ENCODE measurements at places on chromosomes 3 and 15. TPM values are rescaled to one million over a fixed set of nuclear protein-coding genes. Genes with fewer than 3 reads are reported as not detected.

The GOLGA8A gene
- total RNA-seq: 8.3 TPM

The SH3GL3 gene
- under 0.01 TPM for total RNA-seq

The C3orf33 gene
- 1.3 TPM for total RNA-seq

The HSPBAP1 gene
- total RNA-seq: 6.1 TPM

The FRMD4B gene
- 107 TPM for total RNA-seq

The UBAP1L gene
- 0.90 TPM for total RNA-seq

The LSG1 gene
- 78.5 TPM for total RNA-seq

The HHLA2 gene
- not detected for total RNA-seq

The CCDC71 gene
- total RNA-seq: 15.2 TPM

Data from endothelial cell of coronary artery (primary cell).